ENCODE measurements at places on chromosomes 12 and 14.
A peak's percentile ranks its signal among the peaks of the same experiment; 100 is the strongest.

DNA sequence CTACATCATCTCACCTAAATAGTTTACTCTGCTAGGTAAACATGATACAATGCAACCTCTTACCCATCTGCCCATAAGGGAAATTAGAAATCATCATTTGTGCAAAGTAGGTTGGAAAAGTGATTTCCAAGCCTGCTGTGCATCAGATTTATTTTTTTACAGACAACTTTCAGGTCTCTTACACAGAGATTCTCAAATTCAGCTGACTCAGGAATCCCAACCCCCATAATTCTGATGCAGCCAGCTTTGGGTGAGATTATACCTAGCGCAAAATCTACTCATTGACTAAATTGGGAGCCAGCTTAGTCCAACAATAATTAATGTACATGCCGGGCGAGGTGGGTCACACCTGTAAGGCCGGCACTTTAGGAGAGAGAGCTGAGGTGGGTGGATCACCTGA is 8.5 kb downstream of the SLC2A3 start:
- no peaks in the 10 kb centered on the region for H3K27me3 ChIP-seq
- no peak overlapping the region for H3K4me3 ChIP-seq
- no peaks in the 10 kb centered on the region for H3K4me1 ChIP-seq
- H3K36me3 ChIP-seq: peaks cover 85% of the 10 kb centered on the region

DNA sequence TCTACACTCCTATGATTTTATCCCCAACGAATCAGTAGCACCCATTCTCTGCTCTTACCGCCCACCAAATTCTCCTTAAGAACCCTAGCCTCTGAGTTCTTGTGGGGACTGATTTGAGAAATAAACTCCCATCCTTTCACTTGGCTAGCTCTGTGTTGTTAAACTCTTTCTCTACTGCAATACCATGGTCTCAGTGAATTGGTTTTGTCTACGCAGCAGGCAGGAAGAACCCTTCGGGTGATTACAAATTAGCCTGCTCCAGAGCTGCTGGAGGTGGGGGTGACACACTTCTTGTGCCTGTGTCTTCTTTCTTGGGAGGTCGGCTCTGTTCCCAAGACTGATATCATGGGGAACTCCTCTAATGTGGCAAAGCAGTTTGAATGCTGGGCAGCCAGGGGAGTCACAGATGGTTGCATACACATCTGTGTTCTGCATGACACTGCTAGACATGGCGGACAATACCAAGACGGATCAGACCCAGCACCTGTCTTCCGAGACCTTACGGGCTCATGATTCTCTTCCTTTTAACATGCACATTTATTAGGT is 1.6 kb upstream of the C1S start:
- peaks cover 14% of the 10 kb centered on the region for H3K36me3 ChIP-seq
- no peak overlapping the region for H3K4me3 ChIP-seq
- H3K27ac ChIP-seq: no peak overlapping the region

DNA sequence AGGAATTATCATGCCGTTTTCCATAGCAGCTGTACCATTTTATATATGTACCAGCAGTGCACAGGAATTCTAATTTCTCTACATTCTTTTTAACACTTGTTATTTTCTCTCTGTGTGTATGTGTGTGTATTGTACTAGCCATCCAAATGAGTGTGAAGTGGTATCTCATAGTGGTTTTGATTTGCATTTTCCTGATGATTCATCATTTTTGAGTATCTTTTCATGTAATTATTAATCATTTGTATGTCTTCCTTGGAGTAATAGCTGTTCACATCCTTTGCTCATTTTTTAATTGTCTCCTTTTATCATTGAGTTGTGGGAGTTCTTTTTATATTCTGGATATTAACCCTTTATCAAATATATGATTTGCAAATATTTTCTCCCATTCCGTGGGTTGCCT is 95.6 kb upstream of the MANSC4 start:
- no peaks in the 10 kb centered on the region for H3K27me3 ChIP-seq
- DNase-seq: no peak
- H3K4me1 ChIP-seq: no peaks in the 10 kb centered on the region
- no peak overlapping the region for H3K4me3 ChIP-seq

DNA sequence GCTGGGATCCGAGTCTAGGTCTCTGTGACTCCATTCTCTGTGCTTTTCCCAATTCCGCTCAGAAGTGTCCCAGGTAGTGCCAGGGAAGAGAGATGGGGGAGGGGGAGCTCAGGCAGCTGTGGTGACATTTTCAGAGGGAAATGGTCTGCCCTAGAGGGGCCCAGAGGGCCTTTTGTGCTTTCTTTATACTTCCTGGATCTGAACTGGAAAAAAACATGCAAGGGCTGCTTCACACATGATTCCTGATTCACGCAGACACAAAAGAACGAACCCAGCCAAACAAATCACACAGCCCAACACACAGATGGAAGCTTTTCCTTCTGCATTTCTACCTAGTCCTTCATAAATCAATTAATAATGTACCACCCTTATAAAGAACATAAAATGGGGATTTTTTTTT is 26.5 kb downstream of the GPR68 start:
- H3K36me3 ChIP-seq: peaks cover 87% of the 10 kb centered on the region
- H3K27ac ChIP-seq: peak overlapping the region; percentile 44
- H3K4me1 ChIP-seq: peaks cover 12% of the 10 kb centered on the region
- no peak overlapping the region for H3K4me3 ChIP-seq

DNA sequence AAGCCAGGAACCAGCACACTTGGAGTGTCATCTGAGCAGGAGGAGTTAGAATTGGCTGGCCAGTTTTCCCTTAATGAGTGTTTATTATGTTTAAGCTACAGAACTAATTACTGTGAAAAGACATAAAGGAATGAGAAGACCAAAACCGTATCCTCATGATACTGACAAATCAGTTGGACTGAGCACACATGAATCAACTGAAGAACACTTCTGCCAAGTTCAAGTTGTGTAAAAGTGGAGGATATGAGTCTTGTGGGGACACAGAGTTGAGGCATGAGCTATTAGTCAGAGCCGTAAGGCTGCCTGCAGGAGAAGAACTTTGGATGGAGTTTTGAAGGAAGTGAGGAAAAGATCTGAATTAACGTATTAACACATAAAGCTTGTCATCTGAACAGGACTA is 43.1 kb downstream of the HMGA2 start:
- DNase-seq: no peak
- H3K4me1 ChIP-seq: no peaks in the 10 kb centered on the region
- no peaks in the 10 kb centered on the region for H3K36me3 ChIP-seq
- no peaks in the 10 kb centered on the region for H3K27me3 ChIP-seq

DNA sequence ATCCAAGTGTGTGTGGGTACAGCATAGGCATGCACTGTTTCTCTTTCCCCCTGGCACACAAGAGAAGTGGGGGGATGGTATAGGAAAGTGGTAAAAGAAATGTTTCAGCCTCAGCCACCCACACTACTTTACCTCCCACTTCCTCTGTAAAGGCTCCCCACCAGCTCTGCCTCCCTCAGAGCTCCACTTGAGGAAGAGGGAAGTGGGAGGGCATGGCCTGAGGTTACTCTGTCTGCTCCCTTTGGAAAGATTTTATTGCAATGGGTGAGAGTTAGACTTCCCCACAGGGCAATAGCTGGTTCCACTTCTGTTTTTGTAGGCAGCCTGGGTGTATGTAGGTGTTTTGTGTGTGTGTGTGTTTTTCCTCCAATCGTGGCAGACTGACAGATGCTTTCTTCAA is 145.3 kb downstream of the SSPN start:
- H3K27me3 ChIP-seq: no peaks in the 10 kb centered on the region
- H3K4me3 ChIP-seq: no peak overlapping the region
- H3K4me1 ChIP-seq: no peaks in the 10 kb centered on the region
- DNase-seq: no peak
- no peaks in the 10 kb centered on the region for H3K36me3 ChIP-seq
- no peak overlapping the region for H3K27ac ChIP-seq

DNA sequence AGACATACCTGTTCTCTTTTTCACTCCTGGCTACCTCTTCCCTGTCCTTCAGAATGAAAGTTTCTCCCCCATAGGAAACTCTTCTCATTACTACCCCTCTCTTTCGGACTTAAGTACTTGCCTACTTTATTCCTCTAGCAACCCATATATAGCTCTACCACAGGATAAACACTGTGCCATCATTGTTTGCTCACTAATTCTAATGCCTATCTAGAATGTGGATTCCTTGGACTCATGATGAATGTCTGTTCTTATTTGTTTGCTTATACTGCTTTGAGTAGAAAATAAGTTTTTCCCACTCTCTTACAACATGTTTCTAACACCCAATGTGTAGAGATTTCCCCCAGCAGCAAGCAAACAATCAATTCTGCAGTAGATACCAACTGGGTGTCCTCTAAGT is 1094.9 kb downstream of the SLC6A15 start:
- no peaks in the 10 kb centered on the region for H3K27me3 ChIP-seq
- H3K36me3 ChIP-seq: no peaks in the 10 kb centered on the region
- H3K27ac ChIP-seq: no peak overlapping the region
- DNase-seq: no peak
- H3K4me1 ChIP-seq: no peaks in the 10 kb centered on the region

GRCh38 chr12:59403259-59403932 is 192.4 kb upstream of the SLC16A7 start:
- no peak for DNase-seq
- no peak overlapping the region for H3K27ac ChIP-seq
- H3K36me3 ChIP-seq: no peaks in the 10 kb centered on the region
- H3K27me3 ChIP-seq: no peaks in the 10 kb centered on the region

All from esophagus muscularis mucosa (tissue), 4 donors.